EH (cell line): ENCODE measurements at places on chromosomes 1 and 21.
A peak's percentile ranks its signal among the peaks of the same experiment; 100 is the strongest.

- DNase-seq, result no peak
Observed at GRCh38 chr1:9369964-9370788, 77.5 kb downstream of the SPSB1 start.

GRCh38 chr1:53090227-53091147, 28.5 kb downstream of the PODN start:
- no peak for DNase-seq

GRCh38 chr1:15083578-15083977, 70.0 kb upstream of the TMEM51 start:
- DNase-seq, result peak; percentile 25

DNA sequence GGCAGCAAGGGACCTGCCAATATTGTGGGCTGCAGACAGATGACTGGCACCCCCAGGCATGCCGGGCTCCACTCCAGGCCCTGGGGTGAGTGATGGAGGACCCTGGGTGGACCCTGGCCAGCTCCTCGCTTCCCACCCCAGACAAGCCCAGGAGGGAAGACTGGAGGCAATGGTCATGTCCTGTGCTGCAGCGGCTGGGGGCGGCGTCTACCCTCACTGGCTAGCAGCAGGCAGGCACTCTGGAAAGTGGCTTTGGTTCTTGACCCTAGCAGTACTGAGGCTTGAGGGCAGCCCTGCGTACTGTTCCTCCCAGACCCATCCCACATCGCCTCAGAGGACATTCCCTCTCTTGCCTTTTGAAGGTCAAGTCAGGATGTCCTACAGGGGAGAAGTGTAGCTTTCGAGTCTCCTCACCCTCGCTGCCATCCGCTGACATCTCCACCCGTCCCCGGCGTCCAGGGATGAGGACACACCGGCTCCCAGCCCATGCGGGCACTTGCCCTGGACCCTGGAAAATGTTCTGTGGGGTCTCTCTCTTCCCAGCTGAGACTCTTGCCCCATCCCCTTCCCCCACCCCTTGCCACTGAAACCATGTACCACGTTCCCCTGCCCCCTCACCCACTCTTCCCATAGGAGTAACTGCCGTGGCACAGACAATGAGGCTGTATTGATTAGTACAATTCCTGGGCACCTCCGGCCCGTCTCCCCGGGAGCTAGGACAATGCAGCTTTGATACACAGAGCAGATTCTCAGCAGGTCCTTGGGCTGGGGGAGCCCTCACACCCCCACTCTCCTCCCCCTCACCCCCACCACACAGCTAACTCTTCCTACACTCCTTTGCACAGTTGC, 15.0 kb downstream of the SLC6A9 start:
- no peak for DNase-seq

DNA sequence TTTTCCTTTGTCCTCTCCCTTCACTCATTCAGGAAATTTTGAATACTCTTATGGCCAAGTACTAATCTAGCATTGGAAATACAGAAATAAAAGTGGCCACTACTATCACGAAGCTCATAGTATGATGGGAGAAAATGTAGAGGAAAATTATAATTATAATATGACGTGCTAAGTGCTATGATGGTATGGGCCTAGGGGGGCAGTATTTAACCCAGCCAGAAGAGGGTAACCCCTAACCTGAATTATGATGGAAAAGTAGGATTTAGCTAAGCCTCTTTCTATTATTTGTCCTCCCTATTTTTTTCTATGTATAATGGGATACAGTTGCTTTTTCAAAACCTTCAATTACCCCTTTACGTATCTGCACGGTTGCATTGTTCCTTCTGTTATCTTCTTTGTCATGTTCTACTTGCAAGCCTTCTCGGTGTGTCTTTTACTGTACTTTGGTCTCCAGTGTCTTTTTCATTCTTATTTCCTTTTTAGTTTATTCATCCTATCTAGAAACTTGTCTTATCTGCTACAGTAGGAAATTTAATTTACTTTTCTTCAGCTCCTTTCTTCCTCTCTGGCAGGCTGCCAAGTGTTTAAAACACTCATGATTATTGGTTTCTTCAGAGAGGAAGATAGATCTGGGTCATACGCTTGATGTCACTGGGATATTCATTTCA, 88.8 kb upstream of the GPR52 start:
- no peak for DNase-seq

- DNase-seq, result no peak
Observed at GRCh38 chr1:231162970-231163829, 1.3 kb downstream of the TRIM67 start.

DNA sequence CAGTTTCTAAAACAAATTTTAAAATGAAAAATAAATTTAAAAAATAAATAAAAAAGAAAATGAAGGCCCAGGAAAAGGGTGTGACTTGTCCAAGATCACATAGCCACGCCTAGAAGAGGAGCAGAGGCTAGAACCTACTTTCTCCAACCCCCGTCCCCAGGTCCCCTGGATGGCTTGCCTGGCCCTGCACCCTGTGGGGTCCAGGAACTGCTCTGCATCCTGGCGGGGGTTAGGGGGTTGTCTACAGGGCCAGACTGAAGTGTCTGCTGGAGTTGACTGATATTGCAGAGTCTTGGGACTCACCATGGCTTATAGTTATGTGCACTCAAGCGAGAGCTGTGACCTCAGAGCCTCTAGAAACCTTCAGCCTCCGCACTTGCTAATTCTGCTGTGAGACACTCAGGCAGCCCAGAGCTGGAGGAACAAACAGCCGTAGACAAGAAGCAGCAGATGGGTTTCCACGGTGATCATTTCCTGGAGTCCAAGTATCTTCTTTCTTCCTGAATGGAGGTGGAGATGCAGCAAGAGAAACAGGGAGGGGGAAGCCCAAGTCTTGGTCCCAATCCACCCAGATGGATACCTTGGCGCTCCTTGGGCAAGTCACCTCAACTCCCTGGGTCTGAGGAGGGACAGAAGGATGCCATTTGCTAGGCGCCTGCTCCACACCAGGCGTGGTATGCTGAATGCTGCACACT, 5.2 kb upstream of the EXTL1 start:
- peak; percentile 38 for DNase-seq

DNA sequence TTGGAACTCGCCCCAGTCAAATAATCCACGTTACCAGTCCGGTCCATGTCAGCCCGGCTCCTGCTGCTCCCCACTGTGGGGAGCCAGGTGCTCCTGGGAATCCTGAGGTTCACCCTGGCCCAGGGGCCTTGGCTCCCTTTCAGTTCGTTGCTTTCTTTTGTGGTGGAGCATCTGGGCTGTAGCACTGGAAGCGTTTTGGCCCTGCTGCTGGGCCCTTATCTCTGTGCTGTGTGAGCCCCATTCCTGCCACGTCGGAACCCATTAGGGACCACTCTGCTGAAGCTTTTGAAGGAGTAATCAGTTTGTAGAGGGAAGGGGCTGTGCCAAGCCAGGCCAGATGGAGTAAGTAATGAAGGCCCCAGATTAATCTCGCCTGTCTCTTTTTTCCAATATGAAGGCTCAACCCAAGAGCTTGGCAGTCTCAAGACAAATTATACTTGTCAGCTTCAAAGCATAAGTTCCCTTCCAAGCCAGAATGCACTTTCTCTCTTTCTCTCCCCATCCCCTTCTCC, 82.3 kb downstream of the PGM1 start:
- DNase-seq, result no peak

GRCh38 chr21:41961282-41961701, 7.5 kb upstream of the C2CD2 start:
- peak; percentile 25 for DNase-seq

- DNase-seq, result no peak
Observed at GRCh38 chr1:18580691-18581419, 49.8 kb upstream of the PAX7 start.

DNA sequence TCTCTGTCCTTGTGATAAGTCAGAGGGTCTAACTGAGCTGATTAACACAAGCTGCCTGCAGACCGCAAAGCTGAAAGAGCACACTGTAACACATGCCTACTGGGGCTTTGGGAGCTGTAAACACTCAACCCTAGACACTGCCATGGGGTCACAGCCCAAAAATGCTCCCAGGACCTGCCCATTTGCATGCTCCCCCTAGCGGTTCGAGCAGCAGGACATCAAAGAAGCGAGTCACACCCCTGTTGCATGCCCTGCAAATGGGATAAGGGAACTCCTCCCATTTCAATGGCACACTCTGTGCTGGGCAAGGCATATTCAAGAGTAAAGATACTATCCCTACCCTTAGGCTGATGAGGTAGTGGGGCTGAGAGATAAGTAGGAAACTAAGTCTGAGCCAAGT, 22.8 kb downstream of the LCE3E start:
- DNase-seq, result peak; percentile 1
